ENCODE measurements at places on chromosomes 3 and 15.

DNA sequence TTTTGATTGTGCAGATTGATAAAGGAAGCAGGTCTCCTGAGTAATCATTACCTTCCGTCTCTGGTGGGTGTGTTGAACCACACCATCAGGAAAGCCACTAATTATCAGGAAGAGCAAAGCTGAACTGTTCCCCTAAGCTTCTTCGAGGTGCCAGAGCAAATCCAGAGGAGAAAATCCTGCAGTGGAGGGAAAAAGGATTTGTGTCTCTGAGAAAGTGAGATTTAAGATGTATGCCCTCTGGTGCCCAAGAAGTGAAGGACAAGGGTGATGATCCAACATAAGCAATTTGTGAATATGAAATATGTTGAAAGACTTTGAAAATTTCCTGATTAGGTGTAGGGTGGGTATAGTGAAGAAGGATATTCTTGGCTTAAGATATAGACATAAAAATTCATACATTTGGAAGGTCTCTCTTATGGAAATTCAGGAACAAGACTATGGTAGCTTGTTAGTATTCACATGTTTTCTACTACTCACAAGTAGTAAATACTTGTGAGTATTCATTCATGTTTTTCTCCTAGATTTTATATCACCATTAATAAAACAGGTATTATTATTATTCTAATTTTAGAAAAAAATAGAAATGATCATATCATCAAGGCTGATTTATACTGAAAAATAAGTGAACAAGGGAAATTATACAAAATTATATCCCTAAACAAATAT is 34.8 kb downstream of the COMMD2 start:
- DNase-seq: peak; percentile 84

DNA sequence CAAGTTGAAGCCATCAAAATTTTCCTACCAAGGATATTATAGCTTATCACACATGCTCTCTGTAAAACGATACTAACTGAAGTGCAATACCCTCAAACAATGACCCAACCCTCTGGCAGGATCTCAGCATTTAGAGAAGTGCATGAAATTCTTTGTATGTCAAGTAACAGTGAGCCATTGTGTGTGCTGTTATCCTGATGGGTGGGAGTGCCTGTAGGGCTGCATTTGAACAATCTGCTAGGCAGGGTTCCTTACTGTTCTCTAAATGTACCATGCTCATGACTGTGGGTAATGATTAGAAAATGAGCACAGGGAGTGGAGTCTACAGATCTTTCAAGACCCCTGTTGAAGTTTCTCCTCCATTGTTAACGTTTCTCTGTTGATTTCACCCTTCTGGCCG is 398.1 kb downstream of the NSUN3 start:
- DNase-seq: no peak

DNA sequence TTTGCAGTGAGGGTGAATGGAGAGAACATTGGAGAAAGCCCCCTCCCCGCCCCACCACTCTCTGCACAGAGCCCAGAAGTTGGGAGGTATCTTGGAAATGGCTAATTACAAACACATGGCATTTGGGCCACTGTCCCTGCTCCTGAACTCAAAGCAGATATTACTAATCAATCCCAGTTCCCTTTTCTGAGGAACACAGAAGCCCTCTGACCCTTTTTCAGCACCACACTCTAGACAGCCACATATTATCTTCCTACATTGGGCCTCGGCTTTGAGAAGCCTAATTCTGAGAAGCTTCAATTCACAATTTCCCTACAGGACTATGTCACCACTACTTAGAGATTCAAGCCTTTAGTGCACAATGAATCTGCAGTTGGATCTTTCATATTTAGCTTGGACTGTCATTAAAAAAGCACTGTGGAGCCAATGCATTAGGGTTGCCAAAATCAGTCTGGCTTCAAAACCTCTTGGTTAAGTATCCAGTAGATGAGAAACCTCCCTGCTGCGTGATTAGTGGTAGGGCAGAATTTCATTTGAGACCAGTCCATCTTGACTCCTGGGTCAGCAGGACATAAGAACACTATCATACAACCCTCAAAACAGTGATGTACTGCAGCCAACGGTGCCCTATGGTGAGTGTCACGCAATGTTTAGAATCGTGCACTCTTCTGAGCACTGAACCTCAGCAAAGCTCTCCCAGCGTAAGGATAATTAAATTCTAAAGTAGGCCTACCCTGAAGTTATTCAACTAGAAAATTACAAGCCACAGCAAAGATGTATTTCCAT is 26.1 kb downstream of the MGLL start:
- no peak for DNase-seq

GRCh38 chr3:122497425-122497824 is 17.3 kb downstream of the KPNA1 start:
- peak; percentile 94 for DNase-seq

GRCh38 chr15:67067930-67068551 is 2.6 kb downstream of the SMAD3 start:
- no peak for DNase-seq

DNA sequence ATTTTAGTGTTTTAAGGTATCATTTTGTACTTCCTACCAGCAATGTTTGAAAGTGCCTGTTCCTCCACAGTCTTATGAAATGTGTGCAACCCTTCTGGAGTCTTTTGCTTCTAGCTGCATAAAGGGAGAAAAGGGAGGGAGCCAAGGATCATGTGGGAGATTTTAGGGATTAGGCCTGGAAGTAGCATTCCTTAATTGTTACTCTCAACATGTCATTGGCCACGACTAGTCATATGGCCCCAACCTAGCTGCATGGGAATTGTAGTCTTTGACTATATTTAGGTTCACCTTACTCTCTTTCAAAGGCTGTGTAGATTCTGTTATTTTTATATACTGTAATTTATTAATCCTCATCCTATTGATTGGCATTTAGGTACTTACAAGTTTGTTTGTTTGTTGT is 14.9 kb downstream of the CRTAP start:
- peak; percentile 24 for DNase-seq

DNA sequence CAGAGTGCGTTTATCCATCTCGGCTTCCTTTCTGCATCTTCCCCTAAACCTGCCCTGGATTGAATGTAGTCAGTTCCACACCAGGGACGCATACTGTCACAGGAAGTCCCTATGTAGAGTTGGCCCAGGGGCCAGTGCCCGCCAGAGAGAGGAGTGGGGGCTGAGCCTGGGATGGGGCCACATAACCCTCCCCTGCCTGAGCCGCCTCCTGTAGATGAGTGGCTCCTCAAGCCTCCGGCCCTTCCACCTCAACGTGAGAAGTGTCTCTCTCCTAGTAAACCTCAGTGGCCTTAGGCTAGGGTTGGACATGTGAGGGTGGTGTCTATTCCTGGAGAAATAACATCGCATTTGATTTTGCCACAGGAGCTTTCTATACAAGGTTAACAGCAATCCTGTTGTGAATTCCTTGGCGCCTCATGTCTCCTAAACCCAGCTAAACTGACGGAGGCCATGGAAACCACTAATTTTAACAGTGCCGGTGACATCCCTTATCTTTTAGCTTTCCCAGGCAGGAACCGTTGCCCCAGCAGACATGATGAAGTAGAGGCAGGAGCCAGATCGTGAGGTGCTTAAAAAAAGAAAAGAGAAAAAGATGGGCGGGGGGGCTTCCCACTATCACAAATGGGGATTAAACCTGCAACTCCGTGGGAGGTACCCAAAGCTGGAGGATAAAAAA is 171.1 kb downstream of the CHDH start:
- DNase-seq: no peak

DNA sequence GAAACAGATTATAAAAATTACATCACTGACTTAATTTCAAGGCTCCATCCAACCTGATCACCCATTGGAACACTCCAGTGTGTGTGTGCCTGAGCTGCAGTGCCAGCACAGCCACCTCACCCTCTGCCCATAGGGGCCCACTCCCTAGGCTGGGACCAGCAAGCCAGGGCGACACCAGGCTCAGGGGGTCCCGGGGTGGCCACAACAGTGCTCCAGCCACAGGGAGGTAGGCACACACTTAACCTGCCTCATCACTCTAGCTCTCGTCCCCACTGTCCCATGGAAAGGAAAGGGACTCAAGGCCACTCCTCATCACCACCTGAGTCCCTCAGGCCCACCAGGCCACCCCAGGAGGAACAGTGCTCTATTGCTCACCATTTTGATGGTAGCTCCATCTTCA is 24.9 kb downstream of the ZXDC start:
- no peak for DNase-seq
